NCI-H446 treated with DMSO at 0.1 percent for 48 hours (cell line): ENCODE measurements at places on chromosomes 11 and 22.

- DNase-seq: no peak
These were observed 424.6 kb downstream of the BRD1 start for GRCh38 chr22:49403102-49403501.

DNA sequence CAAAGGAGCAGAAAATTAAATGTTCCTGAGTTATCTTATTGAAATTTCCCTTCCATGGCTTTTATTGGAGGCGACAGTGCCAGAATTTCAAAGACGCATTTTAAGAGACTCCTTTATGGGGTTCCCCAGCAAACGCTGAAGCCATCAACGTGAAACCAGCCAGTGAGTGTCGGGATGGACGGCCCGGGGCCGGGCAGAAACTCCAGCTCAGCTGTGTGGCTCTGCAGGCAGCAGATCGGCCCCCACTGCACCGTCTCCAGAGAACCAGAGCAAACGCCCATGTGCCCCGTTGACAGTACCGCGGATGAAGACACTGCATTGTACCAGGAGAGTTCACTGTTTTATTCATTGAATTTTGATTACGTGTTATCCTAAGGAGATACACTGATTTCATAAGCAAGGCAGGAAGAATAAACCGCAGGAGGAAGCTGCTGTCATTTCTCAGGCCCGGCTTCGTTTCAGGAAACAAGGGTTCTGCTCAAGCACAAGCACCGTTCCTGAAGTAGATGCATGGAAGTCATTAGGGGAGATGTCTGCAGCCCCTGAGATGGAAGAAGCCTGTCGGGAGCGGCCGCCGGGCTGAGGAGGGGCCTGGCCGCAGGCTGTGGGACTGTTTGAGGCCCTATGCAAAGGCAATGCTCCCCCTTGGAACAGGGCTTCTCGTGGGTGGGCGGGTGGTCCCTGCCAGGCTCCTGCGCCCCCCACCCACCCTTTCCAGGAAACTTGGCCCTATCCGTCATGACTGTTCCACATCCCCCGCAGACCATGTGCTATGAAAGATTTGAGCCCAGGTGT lies 639.7 kb downstream of the TBC1D22A start:
- no peak for DNase-seq

DNA sequence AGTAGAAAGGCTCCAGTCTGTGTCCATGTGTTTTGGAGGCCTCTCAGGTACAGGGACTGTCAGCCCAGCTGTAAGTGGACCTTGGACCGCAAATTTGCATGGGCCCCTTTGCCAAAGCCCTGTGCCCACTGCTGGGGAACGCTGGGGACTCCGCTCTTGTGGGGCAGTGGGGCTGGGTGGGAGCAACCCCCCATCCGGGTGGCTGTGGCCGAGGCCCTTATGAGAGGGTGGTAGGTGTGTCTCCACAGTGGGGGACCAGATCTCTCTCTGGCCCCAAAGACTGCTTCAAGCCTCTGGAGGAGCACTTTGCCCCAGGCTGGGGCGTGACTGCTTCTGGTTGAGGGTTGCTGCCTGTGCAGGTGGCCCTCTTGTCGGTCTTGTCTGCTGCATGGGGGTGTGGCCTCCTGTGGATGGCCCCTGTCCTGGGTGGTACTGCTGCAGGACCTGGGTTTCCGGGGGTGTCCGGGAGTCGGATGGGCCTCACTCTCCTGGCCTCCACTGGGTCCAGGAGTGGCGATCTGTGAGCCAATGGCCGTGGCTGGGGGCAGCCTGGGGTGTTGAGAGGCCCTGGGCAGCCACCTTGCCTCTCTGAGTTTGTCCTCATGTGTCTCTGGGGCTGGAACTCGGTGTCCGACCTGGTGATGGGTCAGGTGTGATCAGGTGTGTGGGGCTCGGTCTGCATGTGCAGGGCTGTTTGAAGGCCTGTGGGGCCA lies 15.9 kb downstream of the KCNQ1 start:
- no peak for DNase-seq

DNA sequence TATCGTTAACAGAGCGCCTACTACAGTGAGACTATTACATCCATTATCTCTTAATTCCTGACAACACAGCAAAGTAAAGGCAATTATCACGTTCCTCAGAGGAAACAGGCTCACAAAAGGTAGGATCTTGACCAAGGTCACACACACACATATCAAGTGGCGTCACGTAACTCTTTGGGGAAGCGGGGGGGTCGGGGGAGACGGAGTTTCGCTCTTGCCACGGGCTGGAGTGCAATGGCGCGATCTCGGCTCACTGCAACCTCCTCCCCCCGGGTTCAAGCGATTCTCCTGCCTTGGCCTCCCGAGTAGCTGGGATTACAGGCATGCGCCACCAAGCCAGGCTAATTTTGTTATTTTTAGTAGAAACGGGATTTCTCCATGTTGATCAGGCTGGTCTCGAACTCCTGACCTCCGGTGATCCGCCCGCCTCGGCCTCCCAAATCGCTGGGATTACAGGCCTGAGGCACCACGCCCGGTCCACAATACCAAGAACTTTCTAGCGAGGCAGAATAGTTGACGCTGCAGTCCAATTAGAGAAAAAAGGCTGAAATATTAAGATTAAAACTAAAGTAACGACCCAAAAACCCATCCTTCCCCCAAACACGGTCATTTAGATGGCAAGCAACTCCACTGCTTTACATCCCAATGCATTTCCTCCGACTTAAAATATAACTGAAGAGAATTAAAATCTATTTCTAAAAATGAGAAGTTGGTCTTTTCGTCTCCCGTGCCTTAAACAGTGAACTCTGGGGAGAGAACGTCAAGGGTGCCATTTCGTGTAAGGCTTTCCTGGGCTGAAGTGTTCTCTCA lies 1.2 kb downstream of the DDX17 start:
- DNase-seq: no peak

DNA sequence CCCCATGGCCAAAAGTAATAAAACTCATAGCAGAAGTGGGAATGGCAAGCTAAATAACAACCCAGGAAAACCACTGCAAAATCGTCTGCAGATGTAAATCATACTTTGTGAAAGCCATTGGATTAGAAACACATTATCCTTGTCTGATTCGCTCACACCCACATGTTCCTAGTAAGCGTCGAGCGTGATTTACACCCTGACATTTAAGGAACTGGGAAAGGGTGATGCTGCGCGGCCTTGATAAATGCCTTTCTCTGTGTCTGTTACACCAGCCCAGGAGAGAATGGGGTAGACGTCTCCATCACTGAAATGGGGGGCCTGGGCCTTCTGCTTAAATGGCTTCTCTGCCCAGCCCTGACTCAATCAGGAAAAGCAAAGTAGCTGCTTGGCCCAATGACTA lies 162.7 kb downstream of the NTM start:
- no peak for DNase-seq

GRCh38 chr11:69353696-69354544 lies 60.0 kb downstream of the MYEOV start:
- DNase-seq: no peak

GRCh38 chr11:36109590-36109849 lies 165.7 kb downstream of the LDLRAD3 start:
- no peak for DNase-seq

DNA sequence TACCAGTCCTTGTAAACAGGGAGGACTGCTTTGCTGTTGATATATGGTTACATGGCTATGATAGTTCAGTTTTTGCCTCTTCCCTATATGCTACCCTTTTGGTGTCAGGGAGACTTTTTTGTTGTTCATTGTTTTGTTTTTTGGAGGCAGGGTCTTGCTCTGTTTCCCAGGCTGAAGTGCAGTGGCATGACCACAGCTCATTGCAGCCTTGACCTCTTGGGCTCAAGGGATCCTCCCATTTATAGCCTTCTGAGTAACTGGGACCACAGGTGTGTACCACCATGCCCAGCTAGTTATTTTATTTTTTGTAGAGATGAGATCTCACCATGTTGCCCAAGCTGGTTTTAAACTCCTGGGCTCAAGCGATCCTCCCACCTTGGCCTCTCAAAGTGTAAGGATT lies 38.6 kb upstream of the SPTBN2 start:
- no peak for DNase-seq

DNA sequence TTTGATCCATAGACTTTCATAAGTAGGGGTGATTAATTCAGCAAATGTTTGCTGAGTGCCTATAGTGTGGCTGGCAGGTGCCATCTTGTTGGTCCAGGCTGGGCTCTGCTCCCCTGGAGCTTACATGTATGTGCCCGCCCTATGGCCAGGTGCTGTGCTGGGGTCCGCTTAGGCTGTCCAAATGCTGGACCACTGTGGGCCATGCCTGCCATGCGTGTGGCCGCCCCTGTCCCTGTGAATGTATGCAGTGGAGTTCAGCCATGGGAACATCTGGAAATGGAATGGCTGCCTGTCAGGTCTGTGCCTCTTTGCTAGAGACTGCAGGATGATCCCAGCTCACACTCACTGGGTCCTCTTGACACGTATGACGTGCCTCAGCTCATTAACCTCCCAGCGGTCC lies 594.6 kb downstream of the TBC1D22A start:
- no peak for DNase-seq

- no peak for DNase-seq
These were observed 1.2 kb upstream of the ARRB1 start for GRCh38 chr11:75352588-75353206.

DNA sequence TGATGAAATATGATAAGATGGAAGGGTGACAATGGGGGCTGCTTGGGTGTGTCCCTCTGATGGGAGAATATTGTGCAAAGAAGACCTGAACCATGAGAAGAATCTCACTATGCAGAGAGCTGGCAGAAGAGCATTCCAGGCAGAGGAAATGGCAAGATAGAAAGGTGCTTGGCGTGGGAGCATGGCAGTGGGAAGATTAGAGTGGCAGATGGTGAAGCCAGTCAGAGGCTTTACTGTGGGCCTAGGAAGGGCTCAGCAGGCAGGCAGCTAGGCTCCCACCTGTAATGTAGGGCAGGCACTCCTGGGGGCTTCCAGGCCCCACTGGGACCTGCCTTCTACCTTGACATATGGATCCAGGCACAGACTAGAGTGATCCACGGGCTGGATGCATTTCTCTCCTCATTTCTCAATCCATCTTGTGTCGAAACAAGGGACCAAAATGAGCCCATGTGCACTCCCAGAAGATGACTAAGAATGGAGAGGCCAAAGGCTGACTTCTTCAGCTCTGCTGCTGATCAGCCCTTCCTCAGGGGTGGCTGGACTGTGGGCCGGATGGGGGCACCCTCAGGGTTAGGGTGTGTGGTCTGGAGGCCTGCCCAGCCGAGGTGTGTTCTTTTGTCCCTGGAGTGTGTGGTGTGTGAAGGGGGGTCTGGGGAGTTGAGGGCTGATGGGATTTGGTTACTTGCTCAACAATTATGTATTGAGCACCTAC lies 88.3 kb downstream of the TSPAN18 start:
- DNase-seq: no peak

- DNase-seq: no peak
These were observed 11.7 kb downstream of the LIMK2 start for GRCh38 chr22:31223786-31224191.

DNA sequence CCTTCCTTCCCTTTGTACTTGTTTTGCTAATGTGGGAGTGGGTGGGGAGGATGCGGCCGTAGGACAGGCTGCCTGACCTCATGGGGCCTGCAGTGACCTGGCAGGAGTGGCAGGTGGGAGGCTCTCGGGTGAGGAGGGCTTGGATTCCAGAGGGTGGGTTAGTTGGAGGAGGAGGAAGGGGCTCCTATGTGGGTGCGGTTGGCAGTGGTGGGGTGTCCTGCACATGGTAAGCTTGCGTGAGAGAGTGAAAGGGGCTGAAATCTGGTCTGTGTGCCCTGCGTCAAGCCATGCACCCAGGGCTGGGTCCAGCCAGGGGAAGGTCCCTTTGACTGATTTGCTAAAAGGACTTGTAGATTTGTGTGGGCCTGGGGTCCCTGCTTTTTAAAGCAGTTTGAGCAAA lies 90.7 kb upstream of the OR4B1 start:
- DNase-seq: no peak

- DNase-seq: no peak
These were observed 30.5 kb downstream of the NFAM1 start for GRCh38 chr22:42401535-42402334.

DNA sequence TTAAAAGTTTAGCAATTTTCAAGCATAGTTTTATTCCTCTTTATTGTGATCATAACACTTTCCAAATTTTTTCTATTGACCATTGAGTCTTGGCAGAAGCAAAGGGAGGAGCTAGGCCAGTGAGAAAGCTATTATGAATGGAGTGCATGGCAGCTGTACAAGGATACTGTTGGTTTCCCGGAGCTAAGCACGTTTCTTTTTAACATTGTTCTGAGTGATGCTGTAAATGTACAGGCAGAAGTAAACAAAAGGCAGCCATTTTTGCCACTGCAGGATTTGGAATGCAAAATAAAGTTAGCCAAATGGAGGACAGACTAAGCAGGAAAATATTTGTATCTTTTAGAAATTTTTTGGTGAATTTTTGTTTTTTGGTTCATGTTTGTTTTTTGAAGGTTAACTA lies 16.2 kb downstream of the CBL start:
- DNase-seq: peak; percentile 37
